HL-60 (cell line): ENCODE measurements at places on chromosomes 7 and 10.

DNA sequence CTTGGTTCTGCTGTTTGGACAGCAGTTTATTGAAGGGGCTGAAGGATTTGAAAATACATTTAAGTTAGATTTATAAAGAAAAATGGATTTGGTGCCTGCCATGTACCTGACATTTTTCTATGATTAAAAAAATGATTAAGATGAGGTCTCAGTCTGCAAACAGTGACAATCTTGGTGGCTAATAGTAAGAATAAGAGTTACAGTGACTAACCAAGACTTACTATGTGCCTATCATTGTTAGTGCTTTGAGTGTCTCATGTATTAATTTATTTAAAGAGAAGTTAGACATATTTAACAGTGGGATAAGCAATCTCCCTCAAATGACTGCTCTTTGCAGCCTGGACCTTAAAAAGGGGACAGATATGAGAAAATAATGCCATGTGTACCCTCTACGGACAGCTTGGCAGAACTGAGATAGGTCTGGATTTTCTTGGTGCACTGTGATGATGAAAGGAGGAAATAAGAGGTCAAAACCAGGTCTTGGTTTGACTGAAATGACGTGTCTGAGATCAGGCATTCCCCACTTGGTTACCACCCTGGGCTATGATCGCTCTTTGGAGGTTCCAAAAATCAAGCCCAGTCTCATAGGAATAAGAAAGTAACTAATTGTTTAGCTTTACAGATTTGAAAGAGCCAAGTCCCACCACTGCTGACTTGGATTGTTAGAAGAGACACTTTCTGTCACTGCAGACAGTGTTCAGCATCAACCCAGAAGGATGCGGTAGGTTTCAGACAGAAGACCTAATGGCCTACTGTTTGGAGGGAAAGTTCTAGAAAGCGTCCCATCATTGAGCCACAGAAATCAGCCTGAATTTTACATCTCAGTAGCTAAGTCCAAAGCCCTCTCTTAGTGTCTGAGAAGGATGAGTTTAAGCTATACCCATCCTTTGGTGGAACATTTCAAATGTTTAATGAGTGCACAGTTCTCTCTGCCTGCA lies 2.1 kb downstream of the CASP7 start:
- DNase-seq: no peak

- no peak for DNase-seq
These were observed 477.3 kb upstream of the CELF2 start for GRCh38 chr10:10540398-10540797.

GRCh38 chr7:158407581-158408317 lies 179.9 kb downstream of the PTPRN2 start:
- no peak for DNase-seq

DNA sequence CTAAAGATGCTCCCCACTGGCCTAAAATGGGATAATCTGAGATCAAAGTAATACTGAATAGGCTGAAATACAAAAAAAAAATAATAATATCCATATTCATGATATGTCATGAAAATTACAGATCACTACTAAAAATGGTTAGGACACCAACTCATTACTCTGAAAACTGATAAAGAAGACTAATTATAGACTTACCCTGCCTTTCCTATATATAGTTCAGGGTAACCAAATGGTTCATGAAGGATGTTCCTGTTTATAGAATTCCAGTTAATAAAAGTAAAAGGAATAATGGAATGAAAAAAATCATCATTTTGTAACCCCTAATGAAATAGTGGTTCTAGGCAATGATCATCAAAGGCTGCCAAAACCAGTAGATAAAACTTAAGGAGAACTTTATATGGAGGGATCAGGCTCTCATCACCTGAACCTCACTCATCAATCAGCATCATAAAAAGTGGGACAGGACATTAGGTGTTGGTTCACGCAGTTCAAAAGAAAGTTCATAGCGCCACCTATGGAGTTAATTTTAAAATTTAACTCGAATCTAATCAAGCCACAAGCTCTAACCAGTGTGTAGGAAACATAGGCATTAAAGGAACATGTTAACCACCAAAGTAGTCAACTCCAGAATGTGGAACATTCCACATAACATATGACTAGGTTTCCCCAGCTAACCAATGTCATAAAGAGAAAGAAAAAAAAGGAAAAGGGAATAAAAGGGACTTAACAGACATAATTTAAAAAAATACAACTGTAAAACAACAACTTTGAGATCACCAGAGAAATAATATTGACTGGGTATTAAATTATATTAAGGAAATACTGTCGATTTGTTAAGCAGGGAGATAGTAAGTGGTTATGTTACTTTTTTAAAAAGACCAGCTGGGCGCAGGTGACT lies 35.7 kb downstream of the P4HA1 start:
- no peak for DNase-seq

DNA sequence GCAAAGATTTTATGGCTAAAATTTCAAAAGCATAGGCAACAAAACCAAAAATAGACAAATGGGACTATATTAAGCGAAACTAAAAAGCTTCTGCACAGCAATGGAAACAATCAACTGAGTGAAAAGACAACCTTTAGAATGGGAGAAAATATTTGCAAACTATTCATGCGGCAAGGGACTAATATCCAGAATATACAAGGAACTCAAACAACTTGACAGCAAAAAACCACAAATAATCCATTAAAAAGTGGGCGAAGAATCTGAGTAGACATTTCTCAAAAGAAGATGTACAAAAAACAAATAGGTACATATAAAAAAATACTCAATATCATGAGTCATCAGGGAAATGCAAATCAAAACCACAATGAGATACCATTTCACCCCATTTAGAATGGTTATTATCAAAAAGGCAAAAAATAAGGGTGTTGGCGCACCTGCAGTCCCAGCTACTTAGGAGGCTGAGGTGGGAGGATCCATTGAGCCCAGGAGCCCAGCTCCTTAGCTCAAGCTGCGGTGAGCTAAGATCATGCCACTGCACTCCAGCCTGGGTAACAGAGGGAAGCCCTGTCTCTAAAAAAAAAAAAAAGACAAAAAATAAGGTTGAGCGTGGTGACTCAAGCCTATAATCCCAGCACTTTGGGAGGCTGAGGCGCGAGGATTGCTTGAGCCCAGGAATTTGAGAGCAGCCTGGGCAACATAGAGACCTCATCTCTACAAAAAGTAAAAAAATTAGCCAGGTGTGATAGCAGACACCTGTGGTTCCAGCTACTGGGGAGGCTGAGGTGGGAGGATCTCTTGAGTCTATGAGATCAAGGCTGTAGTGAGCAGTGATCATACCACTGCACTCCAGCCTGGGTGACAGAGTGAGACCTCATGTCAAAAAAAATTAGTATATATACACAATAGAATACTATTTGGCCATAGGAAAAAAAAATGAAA lies 4.2 kb upstream of the CCM2 start:
- DNase-seq: no peak

- no peak for DNase-seq
These were observed 12.6 kb downstream of the MYPN start for GRCh38 chr10:68121852-68122251.

GRCh38 chr7:106418526-106418925 lies 133.7 kb upstream of the NAMPT start:
- peak; percentile 41 for DNase-seq

- DNase-seq: no peak
These were observed 9.3 kb upstream of the AHR start for GRCh38 chr7:17289074-17289645.

DNA sequence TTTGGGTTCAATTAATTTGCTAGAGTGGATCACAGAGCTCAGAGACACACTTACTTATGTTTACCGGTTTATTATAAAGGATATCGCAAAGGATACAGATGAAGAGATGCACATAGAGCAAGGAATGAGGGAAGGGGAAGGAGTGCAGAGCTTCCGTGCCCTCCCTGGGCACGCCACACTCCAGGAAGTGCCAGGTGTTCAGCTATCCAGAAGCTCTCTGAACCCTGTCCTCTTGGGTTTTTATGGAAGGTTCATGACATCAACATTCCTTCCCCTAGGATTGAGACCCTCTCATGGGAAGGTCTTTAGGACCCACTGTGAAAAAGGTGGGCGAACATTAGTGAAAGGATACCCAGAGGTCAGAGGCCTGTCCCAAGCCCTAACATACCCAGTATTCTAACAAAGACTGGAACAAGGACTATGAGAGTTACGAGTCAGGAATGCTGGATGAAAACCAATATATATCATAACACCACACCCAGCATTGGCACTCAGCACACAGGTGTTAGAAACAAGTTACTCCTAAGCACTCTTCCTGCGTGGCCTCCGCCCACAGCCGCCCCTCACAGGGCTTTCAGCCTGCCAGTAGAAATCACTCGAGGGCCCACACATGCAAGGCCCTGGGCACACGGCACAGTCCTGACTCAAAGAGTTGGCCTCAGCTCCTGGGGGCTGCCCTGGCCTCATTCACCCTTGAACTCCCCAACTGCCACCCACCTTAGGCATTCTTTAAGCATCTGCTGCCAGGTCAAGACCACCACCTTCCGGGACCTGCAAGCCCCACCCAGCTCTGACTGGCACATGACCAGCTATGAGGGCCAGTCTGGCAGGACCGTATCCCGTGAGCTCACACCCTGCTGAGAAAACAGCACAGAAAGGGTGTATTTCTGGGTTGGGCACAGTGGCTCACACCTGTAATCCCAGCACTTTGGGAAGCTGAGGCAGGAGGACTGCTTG lies 5.6 kb upstream of the AIFM2 start:
- no peak for DNase-seq

- no peak for DNase-seq
These were observed 276.5 kb downstream of the PTPRN2 start for GRCh38 chr7:158310924-158311666.

DNA sequence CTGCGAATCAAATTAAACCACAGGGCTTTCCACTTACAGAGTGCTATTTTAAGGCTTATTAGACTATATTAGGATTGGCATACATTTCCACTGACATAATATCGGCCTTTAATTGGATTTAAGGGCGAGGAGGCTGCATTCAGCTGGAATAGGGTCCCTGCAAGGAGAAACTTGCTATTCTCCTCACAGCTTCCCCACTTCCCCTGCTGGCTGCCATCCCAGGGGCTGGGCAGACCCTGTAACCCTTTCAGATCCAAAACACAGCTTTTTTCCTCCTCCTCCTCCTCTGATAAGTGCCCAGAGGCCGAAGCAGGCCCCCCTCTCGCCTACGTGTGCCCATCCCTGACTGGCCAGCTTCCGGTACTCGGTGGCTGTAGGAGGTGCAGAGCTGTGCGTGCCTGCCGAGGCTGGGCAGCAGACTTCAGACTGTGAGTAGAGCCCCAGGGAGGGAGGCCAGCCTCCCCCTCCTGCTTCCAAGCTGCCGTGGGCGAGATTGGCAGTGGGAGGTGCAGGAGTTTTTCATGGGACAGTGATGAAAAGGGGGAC lies 224.2 kb downstream of the PLXNA4 start:
- DNase-seq: no peak

DNA sequence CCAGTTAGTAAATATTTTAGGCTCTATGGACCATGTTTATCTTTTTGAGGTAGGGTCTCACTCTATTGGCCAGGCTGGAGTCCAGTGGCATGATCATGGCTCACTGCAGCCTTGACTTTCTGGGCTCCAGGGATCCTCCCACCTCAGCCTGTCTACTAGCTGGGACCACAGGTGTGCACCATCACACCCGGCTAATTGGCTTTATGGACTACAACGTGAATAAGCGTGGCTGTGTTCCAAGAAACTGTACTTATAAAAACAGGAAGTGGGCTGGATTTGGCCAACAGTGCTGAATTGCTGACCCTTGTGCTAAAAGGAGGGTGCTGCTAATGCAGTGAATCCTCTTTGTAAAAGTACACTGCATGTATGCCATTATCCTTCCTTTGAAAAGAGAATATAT lies 111.7 kb upstream of the CDK13 start:
- peak; percentile 36 for DNase-seq

DNA sequence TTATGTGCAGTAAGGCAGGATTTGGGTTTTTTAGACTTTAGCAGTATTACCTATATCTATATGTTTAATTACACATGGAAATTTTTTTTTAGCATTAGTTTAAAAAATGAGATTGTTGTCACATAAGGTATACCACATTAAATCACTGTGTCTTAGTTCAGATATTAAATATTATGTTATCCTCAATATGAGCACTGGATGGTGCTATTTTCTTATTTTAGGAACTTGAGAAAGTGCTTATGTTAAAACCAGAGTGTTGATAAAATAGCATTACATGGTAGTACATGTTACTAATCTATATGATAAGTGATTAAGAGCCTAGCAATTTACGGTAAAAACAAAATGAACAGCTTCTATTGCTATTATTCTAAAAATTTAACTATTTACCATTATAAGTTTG lies 28.8 kb downstream of the MIOS start:
- DNase-seq: no peak

GRCh38 chr10:12321641-12322040 lies 27.7 kb upstream of the CAMK1D start:
- no peak for DNase-seq

- no peak for DNase-seq
These were observed 36.9 kb upstream of the AQP1 start for GRCh38 chr7:30874656-30875302.

- DNase-seq: peak; percentile 61
These were observed 7.4 kb upstream of the ZMYND11 start for GRCh38 chr10:127612-128432.
